ENCODE measurements at places on chromosomes 1 and 21. TPM values are rescaled to one million over a fixed set of nuclear protein-coding genes. Genes with fewer than 3 reads are reported as not detected.

DNA sequence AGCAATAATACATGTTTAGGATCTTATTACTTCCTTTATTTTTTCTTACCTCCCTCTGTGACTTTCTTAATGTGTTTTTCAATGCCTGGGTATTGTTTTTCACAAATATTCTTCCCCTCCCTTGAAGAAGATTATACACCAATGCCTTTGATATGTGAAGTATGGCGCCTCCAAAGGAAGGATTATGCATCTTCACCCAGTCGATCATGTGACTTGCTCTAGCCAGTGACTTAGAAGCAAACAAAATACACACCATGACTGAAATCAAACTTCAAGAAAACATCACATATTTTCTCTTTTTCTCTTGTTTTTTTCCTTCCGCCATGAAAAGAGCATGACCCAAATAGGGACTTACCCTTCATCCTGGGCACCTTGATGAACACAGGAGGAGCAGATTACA, 297.1 kb downstream of the NCAM2 start:
- DNase-seq = no peak

- peak; percentile 26 for DNase-seq
Measured at GRCh38 chr1:228174482-228175315, 9.1 kb downstream of the IBA57 start.

DNA sequence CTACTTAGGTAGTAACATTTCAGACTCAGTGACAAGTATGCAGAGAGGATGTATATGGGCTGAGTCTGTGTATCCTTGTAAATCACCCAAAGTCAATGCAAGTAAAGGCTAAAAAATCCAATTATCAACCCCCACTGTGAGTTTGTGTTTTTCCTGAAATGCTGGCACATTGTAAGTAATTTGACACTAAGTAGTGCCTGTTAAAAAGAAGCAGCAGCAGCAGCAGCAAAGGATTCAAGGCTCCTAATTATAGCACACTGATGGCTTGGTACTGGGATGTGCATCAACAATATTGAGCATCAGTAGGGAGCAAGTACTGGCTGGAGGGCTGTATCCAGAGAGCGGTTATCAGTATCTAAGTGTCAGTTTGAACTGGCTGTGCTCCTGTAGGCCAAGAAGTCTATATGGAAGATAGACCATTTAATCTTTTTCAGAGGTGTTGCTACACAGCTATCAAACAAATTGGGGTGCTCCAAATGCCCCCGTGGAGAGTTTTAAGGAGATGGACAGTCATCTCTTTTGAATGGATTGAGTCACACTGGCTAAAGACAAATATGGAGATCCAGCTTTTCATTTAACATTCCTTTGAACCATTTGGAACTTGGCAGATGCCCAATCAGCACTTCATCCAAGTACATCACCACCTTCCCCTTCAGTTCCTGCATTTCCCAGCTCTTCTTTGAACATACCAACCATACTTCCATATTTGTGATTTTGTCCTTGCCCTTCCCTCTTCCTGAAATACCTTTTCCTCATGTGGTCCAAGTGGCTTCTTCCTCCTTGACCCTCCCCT, 241.2 kb upstream of the ST6GALNAC5 start:
- no peak for DNase-seq

DNA sequence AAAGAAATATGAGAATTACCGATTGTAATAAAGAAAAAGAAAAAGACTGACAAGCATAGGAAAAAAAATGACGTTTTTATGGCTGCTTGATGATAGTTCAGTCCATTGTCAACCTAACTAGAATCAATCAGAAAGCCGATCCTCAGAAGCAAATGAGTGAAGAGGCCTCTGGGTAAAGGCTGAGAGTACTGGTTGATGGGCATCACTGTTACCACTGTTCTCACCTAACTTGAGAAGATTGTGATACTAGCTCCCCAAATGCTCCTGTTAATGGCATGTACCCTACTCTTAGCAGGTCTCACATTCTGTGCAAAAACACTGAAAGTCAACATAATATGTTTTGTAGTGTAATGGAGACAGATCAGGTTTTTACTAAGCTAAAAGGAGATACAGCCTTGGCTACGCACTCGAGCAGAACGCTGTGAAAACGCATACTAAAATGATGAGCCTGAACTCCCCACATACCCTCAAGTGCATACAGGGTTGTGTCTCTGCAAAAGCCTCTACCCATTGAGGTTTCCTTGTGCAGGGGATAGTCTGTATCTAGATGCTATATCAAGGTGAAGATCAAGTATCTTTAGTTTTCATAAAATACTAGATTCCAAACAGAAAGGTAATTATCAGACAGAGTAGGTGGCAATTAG, 554.6 kb downstream of the SMYD3 start:
- no peak for DNase-seq

GRCh38 chr21:44399955-44400790, 46.8 kb downstream of the TRPM2 start:
- DNase-seq = no peak

DNA sequence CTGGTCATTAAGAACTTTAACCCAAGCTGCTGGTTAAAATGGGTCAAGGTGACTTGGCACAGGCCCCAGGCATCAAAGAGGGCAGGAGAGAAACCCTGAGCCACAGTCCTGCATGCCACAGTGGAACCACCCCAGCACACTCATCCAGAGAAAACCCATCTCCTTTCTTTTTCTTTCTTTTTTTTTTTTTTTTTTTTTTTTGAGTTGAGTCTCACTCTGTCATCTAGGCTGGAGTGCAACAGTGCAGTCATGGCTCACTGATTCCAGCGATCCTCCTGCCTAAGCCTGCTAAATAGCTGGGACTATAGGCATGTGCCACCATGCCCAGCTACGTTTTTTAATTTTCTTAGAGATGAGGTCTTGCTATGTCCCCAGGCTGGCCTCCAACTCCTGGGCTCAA, 109.2 kb upstream of the RAB4A start:
- peak; percentile 59 for DNase-seq

- no peak for DNase-seq
Measured at GRCh38 chr1:199701726-199702125, 325.8 kb upstream of the NR5A2 start.

The ATP1A1 gene
- 116 TPM for total RNA-seq

The HCRTR1 gene
- not detected for total RNA-seq

The SDF4 gene
- 111 TPM for total RNA-seq

Measured in Caki2 (cell line).